ENCODE measurements at places on chromosomes 5 and 9. TPM values are rescaled to one million over a fixed set of nuclear protein-coding genes. Genes with fewer than 3 reads are reported as not detected.

The CDKN2B-AS1 gene
- total RNA-seq: 3.2 TPM

DNA sequence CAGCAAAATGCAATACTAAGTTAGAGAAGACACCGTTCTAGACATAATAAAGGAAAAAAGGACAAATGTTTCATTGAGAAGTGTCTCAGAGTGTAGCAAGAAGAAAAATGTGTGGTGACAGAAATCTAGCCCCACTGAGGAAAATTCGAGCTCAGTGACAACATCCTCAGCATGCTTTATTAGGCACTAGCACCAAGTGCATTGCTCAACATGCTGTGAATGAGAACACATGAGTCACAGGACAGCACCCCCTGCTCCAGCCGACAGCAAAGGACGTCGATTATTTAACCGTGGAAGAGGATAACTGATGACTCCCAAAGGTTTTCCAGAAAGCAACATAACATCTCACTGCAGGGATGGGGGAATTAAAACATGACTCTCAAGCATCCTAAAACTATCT is 182.7 kb downstream of the GNAQ start:
- no peaks in the 10 kb centered on the region for H3K27me3 ChIP-seq
- H3K4me1 ChIP-seq: peaks cover 16% of the 10 kb centered on the region
- no peak overlapping the region for H3K4me3 ChIP-seq
- no peak for DNase-seq

DNA sequence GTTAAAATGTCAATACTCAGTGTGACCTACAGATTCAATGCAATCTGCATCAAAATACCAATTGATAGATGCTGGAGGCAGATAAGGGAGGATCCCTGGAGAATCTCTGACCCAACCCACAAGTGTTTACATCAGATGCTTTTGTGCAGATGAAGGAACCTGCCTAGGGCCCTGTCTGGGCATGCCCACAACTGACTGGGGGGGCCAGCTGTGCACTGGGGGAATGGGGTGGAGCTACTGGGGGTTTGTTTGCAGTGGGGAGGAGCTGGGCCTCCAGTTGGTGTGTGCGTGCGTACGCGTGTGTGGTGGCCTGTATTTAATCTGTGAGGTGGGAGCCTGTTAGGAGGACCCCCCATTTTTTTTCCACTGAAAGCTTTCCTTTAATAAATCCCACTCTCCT is 244.9 kb downstream of the TRIM36 start:
- H3K4me3 ChIP-seq: no peak overlapping the region
- DNase-seq: no peak
- no peaks in the 10 kb centered on the region for H3K36me3 ChIP-seq
- H3K27me3 ChIP-seq: no peaks in the 10 kb centered on the region

The BRINP1 gene
- not detected for total RNA-seq

GRCh38 chr5:17415321-17415758 is 82.7 kb upstream of the TAF11L2 start:
- H3K27ac ChIP-seq: peak overlapping the region; percentile 51
- peaks cover 22% of the 10 kb centered on the region for H3K4me1 ChIP-seq
- DNase-seq: no peak
- H3K36me3 ChIP-seq: no peaks in the 10 kb centered on the region
- no peak overlapping the region for H3K4me3 ChIP-seq
- H3K27me3 ChIP-seq: no peaks in the 10 kb centered on the region

The PCDHB14 gene
- total RNA-seq: 2.7 TPM

DNA sequence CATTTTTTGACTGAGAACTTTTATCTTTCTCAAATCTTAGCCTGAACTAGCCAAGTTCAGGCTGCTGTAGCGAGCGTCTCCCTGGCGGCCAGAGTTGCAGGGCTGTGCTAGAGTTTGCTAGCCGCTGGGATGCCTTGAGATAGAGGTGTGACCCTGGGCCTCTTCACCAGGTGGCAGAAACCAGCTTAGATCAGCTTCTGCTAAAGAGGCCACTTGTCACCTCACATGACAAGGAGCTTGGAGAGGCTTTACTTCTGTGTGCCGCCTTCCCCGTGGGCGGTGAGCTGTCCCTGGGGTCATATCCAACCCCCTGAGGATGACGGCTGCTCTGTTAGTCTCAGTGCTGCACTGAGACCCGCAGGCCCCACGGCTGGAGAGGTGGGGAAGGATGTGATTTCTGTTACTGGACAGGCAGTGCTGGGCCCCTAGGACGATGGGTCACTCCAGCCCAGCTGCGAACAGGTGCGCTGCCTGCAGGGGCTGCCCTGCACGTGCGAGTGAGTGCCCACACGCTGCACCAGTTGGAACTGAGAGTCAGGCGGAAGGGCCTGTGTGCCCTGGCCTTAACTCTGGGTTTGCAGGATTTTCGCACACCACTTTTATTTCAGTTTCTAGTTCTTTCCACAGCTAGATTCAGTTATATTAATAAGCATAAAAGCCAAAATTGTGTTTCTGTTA is 63.8 kb downstream of the EHMT1 start:
- no peak overlapping the region for H3K27ac ChIP-seq
- no peaks in the 10 kb centered on the region for H3K27me3 ChIP-seq
- H3K36me3 ChIP-seq: peaks cover 1% of the 10 kb centered on the region
- DNase-seq: peak; percentile 59

GRCh38 chr9:94061864-94062263 is 22.4 kb upstream of the PTPDC1 start:
- H3K4me3 ChIP-seq: no peak overlapping the region
- peaks cover 13% of the 10 kb centered on the region for H3K4me1 ChIP-seq
- no peaks in the 10 kb centered on the region for H3K27me3 ChIP-seq
- no peak for DNase-seq
- H3K36me3 ChIP-seq: peaks cover 17% of the 10 kb centered on the region

GRCh38 chr9:105244734-105245028 is 230 bp downstream of the SLC44A1 start:
- H3K4me3 ChIP-seq: peak overlapping the region; percentile 82
- H3K36me3 ChIP-seq: no peaks in the 10 kb centered on the region
- peaks cover 13% of the 10 kb centered on the region for H3K27me3 ChIP-seq
- H3K27ac ChIP-seq: no peak overlapping the region

DNA sequence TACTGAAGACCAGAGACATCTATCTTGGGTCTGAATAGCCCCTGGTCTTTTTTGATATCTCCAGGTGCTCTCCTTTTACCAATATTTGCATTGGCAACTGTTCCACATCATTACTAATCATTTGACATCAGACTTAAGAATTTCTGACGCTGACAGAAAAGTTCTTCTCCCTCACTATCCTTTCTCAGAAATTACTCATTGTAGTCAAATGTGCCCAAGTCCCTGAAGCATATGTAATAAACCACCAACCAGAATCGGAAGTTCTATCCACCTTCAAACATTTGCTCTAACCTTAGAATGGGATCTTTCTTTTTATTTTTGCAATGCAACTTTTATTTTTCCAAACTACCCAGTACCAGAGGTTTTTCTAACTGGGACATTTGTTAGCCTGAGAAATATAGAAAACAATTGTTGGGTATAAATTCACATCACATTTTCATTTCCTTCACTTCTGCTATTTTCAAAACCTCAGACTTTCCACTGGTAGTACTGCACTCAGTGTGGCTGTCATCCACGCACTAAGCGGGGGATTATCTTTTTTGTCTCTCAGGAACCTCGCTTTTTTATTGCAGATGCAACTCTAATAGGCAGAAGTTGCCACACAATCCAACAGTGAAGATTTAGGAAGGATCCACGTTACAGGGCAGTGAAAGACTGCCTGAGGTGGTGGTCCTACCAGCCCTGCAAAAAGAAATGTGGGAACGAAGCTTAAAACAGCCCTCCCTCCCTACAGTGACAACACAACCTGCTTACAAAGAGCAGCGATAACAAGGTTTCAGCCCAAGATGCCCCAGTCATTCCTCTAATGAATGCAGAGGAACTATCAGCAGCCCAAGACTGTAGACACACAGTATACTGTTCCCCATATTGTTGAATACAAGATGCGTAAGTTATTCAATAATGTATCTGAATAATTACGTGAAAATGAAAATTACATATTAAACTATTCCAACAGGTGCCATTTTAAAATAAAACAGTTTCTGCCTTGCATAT is 201.2 kb downstream of the EBF1 start:
- peaks cover 1% of the 10 kb centered on the region for H3K36me3 ChIP-seq
- H3K27ac ChIP-seq: peak overlapping the region; percentile 38
- DNase-seq: no peak
- H3K4me3 ChIP-seq: no peak overlapping the region
- peaks cover 32% of the 10 kb centered on the region for H3K4me1 ChIP-seq

The CCDC152 gene
- not detected for total RNA-seq

The GARNL3 gene
- 10.0 TPM for total RNA-seq

- peaks cover 5% of the 10 kb centered on the region for H3K4me1 ChIP-seq
- peaks cover 20% of the 10 kb centered on the region for H3K27me3 ChIP-seq
- no peak for DNase-seq
- no peaks in the 10 kb centered on the region for H3K36me3 ChIP-seq
Observed at GRCh38 chr9:136784249-136784996, 6.7 kb upstream of the TMEM141 start.

- H3K4me3 ChIP-seq: no peak overlapping the region
- peaks cover 15% of the 10 kb centered on the region for H3K4me1 ChIP-seq
- no peak for DNase-seq
Observed at GRCh38 chr9:137281345-137282116, 4.0 kb downstream of the TOR4A start.

The PCDHGA9 gene
- 0.97 TPM for total RNA-seq

The STPG3 gene
- not detected for total RNA-seq

The BTNL8 gene
- total RNA-seq: not detected

DNA sequence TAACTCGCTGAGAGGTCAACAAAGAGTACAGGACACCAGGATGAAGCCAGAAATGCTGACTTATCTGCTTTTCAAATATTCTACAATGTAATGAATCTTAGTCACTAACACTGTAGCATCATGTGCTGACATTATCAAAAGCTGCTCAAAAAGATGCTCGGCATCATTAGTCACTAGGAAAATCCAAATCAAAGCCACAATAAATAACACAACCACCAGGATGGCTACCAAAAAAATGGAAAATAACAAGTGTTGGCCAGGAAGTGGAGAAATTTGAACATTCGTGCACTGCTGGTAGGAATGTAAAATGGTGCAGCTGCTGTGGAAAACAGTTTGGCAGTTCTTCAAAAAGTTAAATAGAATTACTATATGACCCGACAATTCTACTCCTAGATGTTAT is 269.1 kb downstream of the GLIS3 start:
- H3K4me1 ChIP-seq: peaks cover 5% of the 10 kb centered on the region
- H3K27ac ChIP-seq: no peak overlapping the region
- no peaks in the 10 kb centered on the region for H3K27me3 ChIP-seq
- no peaks in the 10 kb centered on the region for H3K36me3 ChIP-seq

All from chondrocyte (in vitro differentiated cells).